Karpas-422 (cell line): ENCODE measurements at places on chromosomes 2 and 18.
A peak's percentile ranks its signal among the peaks of the same experiment; 100 is the strongest.

- no peak for DNase-seq
These were observed 130.5 kb upstream of the ITGA4 start for GRCh38 chr2:181326661-181327060.

DNA sequence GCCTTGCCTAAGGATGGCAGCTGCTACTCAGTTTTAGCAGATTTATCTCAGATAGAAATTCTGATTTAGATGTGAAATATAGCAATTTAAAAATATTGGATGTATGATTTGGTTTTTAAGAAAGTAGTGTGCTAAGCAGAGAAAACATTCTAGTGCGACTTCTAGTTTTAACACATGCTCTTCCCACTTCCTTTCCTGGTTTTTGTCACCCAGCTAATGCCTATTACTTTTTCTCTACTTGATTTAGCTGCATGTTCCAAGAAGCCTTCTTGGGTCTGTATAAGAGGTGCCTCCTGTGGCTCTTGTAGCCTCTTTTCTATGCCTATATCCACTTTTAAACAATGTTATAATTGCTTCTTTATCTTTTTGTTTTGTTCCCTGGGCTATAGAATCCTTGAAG, 53.0 kb downstream of the GPD2 start:
- DNase-seq = no peak

DNA sequence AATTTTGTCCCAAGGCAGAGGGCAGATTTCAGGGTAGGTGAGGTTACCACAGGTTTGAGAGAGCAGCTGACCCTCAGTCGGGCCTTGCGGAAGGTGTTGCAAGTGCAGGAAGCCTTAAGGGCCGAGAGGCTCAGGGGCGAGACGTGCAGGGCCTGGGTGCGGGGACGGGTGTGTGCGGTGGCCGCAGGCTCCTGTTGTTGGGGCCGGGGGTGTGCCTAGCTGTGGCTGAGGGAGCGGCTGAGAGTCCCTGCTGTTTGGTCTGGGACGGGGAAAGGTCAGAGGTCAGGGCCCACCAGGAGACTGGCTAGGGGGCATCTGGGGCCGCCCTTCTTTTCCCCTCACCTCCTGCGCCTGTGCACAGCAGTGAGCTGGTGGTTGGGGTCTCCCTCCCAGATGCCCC, 52.5 kb downstream of the NTSR2 start:
- DNase-seq = no peak

DNA sequence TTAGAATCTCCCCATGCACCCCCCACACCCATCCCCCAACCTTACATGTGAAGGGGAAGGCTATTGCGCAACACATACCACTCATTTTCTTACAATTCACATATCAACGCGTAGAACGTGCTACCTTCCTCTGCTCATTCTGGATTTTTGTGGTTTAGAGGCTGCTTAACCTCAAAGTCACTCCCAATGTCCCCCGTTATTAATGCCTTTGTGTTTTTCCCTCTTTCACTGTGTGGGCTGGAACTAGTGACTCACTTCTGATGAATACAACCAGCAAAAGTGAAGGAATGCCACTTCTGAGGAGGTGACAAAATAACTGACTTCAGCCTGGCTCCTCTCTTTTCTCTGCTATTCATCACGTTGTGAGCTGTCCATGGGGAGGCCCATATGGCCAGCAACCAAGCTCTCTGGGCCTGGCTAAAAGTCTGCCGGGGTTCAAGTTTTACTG, 342.5 kb upstream of the NXPH2 start:
- DNase-seq = no peak

GRCh38 chr2:236507393-236508085, 62.1 kb upstream of the ACKR3 start:
- no peak for DNase-seq

DNA sequence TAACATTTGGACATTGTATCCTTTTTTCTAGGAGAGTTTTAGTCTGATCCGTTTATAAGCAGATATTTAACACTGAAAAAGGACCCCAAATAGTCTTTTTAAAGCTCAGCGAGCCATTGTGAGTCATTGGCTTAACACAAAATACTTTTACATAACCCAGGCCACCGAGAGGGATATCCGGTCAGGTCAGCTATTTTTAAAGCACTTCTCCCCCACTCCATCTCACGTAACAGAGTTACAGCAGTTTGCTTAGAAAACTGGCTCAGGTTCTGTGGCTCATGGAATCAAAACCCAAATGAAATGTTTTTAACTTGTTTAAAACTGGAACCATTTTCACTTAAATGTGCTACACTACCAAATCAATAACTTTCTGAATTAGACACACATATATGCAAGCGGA, 23.9 kb downstream of the COL4A3 start:
- no peak for DNase-seq

GRCh38 chr18:25233528-25234321, 118.2 kb downstream of the ZNF521 start:
- no peak for DNase-seq

DNA sequence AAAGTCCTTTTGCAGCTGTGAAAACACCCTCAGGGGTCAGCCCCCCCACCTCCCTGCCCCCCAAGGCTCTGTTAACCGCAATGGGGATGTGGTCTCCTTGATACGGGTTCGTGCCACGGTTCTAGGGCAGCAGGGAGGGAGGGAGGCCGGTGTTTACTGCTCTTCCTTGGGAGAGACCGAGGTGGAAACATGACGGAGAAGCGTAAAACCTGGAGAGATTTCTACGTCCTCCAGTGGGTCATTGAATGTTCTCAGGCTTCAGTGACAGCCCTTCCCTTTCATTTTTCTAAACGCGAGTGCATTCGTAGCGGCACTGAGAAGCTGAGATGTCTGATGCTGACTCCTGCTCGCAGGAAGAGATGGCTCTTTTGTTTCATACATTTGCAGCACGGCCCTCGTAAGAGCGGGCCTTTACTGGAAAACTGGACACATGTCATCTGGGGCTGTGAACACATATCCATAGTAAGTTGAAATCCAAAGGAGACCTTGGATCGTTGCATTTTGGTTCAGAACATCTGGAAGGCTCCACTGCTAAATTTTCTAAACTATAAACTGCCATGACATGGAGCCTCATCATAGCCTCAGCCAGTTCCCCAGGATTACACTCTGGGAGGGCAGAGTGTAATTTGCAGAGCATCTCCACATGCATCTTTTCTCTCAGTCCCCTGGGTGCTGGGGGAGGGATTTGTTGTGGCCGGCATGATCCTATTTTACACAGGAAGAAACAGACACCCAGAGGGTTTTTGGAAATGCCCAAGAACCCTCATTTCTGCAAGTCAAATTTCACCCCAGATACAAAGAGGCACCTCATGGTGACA, 40.6 kb upstream of the HDAC4 start:
- DNase-seq = no peak

- no peak for DNase-seq
These were observed 30.9 kb downstream of the TMEM182 start for GRCh38 chr2:102792568-102793208.

- no peak for DNase-seq
These were observed 98.9 kb upstream of the SEC11C start for GRCh38 chr18:59040770-59041148.

DNA sequence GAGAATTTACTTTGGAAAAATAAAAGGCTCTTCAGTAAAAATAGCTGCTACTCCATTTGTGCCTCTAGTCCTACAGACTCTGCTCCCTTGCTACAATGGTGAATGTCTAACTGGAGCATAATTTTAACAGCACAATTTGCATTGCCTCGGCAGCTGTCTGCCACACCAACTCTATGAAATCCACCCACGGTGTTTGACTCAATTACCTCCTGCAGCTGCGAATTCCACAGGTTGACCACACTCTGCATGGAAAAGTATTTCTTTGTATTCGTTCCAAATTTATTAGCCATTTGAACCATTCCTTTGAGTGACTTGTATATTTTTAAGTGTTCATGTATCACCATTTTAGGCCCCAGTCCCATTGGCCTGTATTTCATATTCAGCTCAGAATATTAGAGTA, 182.1 kb upstream of the CCDC68 start:
- DNase-seq = no peak

DNA sequence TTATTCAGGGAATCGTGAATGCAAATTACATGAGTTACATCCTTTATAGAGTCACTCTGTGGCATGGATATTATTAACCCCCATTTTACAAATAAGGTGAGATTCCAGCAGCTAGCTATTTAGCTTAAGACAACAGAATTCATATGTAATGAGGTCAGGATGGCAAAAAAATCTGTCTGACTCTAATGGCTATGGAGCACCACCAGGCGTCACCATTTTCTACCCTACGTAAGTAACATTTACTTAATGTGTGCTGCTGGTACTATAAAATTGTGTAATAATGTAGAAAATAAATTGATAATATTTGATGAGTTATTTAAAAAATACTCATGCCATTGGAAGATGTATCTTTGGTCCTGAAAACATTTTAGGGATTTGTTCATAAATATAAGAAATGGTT, 2040.1 kb upstream of the LRRTM1 start:
- no peak for DNase-seq

DNA sequence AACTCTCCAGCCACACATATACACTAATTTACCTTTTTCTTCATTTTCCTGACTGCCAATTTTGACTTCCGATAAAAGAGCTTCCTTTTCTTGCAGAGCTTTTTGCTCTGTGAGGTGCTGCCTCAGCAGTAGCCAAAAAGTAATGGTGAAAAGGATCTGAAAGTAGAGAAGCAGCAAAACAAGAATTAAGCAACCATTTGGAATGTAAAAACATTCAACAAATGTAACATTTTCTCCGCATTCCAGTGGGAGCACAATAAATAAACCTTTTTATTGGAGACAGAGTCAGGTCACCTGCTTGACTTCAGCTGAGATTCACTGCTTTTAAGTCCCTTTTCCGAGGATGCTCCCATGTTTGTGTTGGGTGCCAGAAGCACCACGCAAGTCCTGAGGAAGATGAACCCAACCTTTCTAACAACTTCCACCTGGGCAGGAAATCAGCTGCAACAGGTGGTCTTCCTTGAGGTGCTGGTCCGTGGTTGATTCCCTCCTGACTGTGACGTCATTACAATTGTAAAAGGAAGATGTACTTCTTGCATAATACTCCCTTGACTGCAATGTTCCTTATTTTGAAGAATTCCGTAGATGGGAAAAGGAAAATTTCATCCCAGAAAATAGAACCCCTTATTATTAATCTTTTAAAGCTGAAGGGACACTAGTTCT, 265.5 kb downstream of the NAPG start:
- no peak for DNase-seq

DNA sequence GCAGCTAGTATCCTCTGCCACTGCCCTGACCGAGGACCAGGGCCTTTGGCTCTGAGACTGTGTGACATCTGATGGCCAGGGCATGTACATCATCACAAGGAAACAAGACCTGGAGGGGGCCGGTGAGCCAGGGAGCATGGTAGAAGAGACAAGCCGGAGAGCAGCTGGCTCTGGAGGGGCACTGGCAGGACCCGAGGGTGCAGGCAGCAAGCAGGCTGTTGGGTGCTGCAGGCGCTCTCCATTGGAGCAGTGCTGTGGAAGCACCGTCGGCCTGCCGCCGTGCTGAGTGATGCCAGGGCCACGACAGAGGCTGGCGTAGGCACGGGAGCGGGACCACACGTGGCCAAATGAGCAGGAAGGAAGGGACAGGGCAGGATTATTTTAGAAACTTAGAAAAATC, 335.2 kb downstream of the GBX2 start:
- DNase-seq = no peak

DNA sequence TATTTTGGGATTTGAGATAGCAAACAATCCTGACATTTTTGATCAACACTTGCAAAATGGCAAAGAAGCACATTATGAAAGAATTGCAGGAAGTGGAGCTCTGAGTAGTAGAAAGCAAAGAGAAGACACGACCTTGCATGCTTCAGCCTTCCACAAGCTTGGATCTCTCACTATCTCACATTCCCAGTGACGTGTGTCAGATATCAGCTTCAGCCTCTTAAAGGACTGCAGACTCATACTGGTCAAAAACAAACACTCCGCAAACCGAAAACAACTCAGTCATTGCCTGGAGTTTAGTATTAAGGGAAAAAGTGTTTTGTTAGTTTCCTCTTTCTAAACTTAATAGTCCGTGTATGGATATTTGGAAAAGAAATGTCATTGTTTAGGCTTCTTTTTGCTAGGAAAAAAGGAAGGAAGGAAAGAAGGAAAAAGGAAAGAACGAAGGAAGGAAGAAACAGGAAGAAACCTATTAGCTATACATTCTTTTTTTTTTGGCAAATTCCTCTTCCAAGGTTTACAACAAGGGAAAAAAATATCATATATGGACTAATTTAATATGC, 32.6 kb upstream of the SLC40A1 start:
- DNase-seq = no peak

DNA sequence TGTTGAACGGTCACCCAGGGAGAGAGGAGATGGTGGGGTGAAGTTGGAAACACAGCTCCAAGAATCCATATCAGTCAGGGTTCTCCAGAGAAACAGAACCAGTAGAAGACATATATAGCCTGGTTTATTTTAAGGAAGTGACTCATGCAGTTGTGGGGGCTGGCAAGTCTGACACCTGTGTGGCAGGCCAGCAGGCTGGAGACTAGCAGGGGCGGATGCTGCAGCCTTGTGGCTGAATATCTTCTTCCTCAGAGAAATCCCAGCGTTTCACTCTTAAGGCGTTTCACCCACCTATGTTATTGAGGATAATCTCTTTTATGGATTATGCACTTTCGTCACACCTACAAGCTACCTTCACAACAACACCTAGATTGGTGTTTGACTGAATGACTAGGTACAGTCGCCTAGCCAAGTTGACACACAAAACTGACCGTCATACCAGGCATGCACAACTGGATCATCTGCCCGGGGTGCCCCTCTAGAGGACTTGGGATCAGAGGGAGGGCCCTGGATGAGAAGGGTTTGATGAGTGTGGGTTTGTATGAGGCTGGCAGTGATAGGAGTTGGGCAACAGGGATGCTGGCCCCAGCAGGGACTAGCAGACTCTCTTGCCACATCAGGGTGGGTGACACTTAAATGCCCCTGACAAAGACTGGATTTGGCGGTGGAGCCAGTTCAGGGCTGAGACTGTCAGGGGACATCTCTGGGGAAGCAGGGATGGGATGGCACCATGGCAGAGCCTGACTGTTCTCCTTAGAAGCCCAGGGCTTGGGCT, 23.4 kb downstream of the MROH2A start:
- DNase-seq = peak; percentile 83

- DNase-seq = peak; percentile 48
These were observed 776 bp downstream of the EMILIN2 start for GRCh38 chr18:2847317-2848246.

GRCh38 chr2:68943581-68944568, 8.8 kb downstream of the GKN2 start:
- peak; percentile 91 for DNase-seq

GRCh38 chr2:100196786-100197494, 54.5 kb upstream of the AFF3 start:
- no peak for DNase-seq

DNA sequence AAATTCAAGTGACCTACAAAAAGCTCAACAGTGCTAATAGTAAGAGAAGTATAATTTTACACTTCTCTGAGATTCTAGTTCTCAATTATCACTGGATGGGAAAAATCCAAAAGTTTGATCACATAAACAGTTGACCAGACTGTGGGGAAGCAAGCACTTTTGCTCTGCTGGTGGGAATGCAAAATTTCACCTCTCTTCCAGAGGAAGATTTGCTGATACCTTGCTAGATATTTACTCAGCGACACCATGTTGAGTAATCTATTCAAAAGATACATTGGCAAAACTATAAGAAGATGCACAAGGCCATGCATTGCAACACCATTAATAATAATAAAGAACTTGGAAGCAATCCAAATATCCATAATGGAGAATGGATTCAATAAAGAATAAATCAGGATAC, 204.4 kb downstream of the MREG start:
- DNase-seq = no peak

- no peak for DNase-seq
These were observed 159.0 kb upstream of the CCDC195 start for GRCh38 chr2:224875153-224875552.
